ENCODE measurements at places on chromosomes 6 and 20. TPM values are rescaled to one million over a fixed set of nuclear protein-coding genes. Genes with fewer than 3 reads are reported as not detected.
A peak's percentile ranks its signal among the peaks of the same experiment; 100 is the strongest.

- H3K27ac ChIP-seq, result no peak overlapping the region
- H3K27me3 ChIP-seq, result no peaks in the 10 kb centered on the region
- no peak overlapping the region for H3K4me3 ChIP-seq
- no peaks in the 10 kb centered on the region for H3K4me1 ChIP-seq
- H3K36me3 ChIP-seq, result no peaks in the 10 kb centered on the region
Measured at GRCh38 chr20:55283889-55284288, 721.4 kb downstream of the CBLN4 start.

- peak overlapping the region; percentile 8 for H3K27ac ChIP-seq
- no peaks in the 10 kb centered on the region for H3K27me3 ChIP-seq
- no peak for DNase-seq
- peaks cover 8% of the 10 kb centered on the region for H3K36me3 ChIP-seq
- H3K4me1 ChIP-seq, result peaks cover 4% of the 10 kb centered on the region
Measured at GRCh38 chr20:33606118-33606771, 55.9 kb upstream of the C20orf144 start.

- no peaks in the 10 kb centered on the region for H3K27me3 ChIP-seq
- peaks cover 19% of the 10 kb centered on the region for H3K4me1 ChIP-seq
- H3K27ac ChIP-seq, result peak overlapping the region; percentile 75
- H3K36me3 ChIP-seq, result no peaks in the 10 kb centered on the region
- no peak overlapping the region for H3K4me3 ChIP-seq
- DNase-seq, result no peak
Measured at GRCh38 chr20:44394702-44395460, 39.4 kb downstream of the HNF4A start.

DNA sequence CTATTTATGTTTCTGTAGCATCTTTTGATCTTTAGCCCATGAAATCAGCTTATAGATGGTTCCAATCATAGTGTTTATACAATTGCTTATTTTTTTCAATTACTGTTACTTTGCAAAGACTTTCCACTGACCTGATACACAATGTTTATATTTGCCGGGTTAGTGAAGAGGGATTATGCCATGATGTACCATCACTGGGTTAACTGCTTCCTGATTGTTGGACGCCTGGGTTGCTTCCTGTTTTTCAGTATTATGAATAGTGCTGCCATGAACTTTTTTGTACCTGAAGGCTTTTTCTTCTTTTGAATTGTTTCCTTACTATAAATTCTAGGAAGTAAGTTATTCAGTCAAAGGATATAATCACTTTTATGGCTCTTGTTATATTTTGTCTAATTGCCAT is 6.9 kb downstream of the MANBAL start:
- DNase-seq, result no peak
- peaks cover 29% of the 10 kb centered on the region for H3K36me3 ChIP-seq
- peaks cover 8% of the 10 kb centered on the region for H3K4me1 ChIP-seq
- H3K27ac ChIP-seq, result peak overlapping the region; percentile 25
- no peaks in the 10 kb centered on the region for H3K27me3 ChIP-seq

GRCh38 chr6:142726616-142727015 is 218.4 kb downstream of the HIVEP2 start:
- H3K36me3 ChIP-seq, result no peaks in the 10 kb centered on the region
- DNase-seq, result no peak
- H3K27me3 ChIP-seq, result no peaks in the 10 kb centered on the region
- no peak overlapping the region for H3K4me3 ChIP-seq

DNA sequence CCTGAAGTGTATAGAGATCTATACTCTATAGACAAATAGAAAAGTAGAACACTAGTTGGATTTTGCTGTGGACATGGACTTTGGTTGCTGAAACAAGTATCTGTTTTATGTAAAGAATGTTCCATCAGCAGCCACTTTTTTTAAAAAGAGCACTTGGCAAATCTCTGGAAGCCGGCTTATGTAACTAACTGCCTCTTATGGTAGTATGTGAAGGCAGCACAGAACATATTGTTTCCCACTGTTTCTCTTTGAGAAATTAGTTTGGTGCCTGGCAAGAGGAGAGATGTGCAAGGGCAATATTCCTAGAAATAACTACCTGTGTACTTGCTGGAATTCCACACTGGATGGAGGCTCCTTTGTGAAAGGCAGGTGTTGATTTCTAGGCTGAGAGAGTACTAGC is 242.3 kb upstream of the PREP start:
- no peak overlapping the region for H3K4me3 ChIP-seq
- peaks cover 15% of the 10 kb centered on the region for H3K27me3 ChIP-seq
- peaks cover 7% of the 10 kb centered on the region for H3K4me1 ChIP-seq
- no peak for DNase-seq
- H3K27ac ChIP-seq, result no peak overlapping the region
- H3K36me3 ChIP-seq, result no peaks in the 10 kb centered on the region

DNA sequence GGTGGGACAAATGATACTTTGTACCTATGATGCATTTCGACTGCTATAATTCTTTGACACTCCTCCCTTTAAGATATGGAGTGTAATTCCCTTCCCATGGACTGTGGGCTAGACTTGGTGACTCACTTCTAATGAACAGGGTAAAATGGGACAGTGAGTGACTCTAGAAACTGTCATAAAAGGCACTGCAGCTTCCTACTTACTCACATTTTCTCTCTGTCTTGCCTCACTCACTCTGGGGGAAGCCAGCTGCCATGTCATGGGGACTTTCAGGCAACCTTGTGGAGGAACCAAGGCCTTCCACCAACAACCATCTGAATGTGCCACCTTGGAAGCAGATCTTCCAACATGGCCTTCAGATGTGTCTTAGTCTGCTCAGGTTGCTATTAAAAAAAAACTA is 12.9 kb upstream of the GFOD1 start:
- no peaks in the 10 kb centered on the region for H3K36me3 ChIP-seq
- peaks cover 8% of the 10 kb centered on the region for H3K4me1 ChIP-seq
- no peak for DNase-seq
- H3K4me3 ChIP-seq, result no peak overlapping the region
- no peak overlapping the region for H3K27ac ChIP-seq

GRCh38 chr6:128848212-128848935 is 34.6 kb upstream of the LAMA2 start:
- no peaks in the 10 kb centered on the region for H3K27me3 ChIP-seq
- H3K4me3 ChIP-seq, result no peak overlapping the region
- DNase-seq, result no peak
- H3K27ac ChIP-seq, result no peak overlapping the region
- peaks cover 3% of the 10 kb centered on the region for H3K4me1 ChIP-seq

GRCh38 chr6:169881976-169882375 is 130.6 kb downstream of the ERMARD start:
- no peak overlapping the region for H3K4me3 ChIP-seq
- no peak overlapping the region for H3K27ac ChIP-seq
- peaks cover 26% of the 10 kb centered on the region for H3K27me3 ChIP-seq

DNA sequence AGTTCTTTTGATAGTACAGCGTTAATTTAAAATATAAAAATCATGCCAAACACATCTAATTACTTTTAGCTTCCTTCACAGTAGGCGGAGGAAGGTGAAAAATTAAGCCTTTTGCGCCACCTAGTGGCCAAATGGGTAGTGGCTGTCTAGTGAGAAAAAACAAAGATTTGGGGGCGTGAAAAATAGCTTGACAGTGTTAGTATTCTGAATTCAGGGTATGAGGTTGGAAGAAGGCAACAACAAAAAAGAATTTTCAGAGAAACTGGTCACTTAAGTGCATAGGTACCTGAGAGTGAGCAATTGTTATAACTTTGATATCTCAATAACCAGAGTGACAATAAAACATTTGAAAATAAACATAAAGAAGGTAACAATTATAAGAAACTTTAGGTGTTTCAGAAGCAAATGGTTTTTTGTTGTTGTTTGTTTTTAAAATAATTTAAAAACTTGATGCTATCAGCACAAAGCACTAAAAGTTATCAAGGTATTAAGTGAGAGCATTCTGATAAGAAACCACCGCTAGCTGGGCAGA is 14.3 kb downstream of the PSMB9 start:
- no peaks in the 10 kb centered on the region for H3K36me3 ChIP-seq
- H3K4me3 ChIP-seq, result no peak overlapping the region
- peak; percentile 67 for DNase-seq
- H3K4me1 ChIP-seq, result peaks cover 2% of the 10 kb centered on the region
- peaks cover 61% of the 10 kb centered on the region for H3K27me3 ChIP-seq

DNA sequence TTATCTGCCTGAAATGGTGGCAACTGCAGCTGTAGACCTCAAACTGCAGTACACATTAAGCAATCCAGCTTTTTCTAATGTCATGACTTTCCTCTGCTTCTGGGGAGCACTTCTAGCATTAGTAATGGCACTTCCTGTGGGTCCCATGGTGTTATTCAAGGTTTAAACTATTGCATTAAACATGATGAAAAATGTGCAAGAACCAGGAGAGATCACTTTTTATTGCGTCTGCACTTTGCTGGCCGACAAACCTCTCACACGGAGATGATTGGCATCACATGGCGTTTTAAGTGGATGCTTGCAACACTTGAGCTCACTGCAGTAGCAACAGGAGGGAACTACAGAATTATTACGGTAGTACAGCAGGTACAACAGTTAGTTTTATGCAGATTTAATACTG is 148.4 kb downstream of the HIVEP2 start:
- peaks cover 1% of the 10 kb centered on the region for H3K4me1 ChIP-seq
- H3K4me3 ChIP-seq, result no peak overlapping the region
- no peak overlapping the region for H3K27ac ChIP-seq
- peaks cover 8% of the 10 kb centered on the region for H3K27me3 ChIP-seq

DNA sequence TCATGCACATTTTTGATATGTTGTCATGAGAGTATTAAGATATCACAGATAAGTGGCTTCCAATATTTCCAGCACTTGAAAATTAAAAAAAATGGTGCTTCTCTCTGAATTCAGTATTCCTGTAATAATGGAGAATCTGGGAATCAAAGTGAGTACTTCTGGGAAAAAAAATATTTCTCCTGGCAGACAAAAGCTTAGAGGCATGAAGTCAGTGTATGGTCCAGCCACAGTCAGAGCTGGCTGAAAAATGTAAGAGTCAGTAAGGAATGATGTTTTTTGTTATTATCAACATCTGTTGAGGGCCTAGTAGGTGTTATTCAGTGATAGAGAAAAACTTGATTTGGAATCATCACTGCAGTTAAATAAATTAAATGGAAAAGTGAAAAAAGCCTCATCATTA is 3.2 kb upstream of the RFPL4B start:
- no peaks in the 10 kb centered on the region for H3K4me1 ChIP-seq
- H3K27me3 ChIP-seq, result no peaks in the 10 kb centered on the region
- no peaks in the 10 kb centered on the region for H3K36me3 ChIP-seq
- no peak for DNase-seq
- H3K27ac ChIP-seq, result no peak overlapping the region

- H3K4me1 ChIP-seq, result no peaks in the 10 kb centered on the region
- H3K4me3 ChIP-seq, result no peak overlapping the region
- H3K27ac ChIP-seq, result no peak overlapping the region
- no peaks in the 10 kb centered on the region for H3K36me3 ChIP-seq
- peaks cover 3% of the 10 kb centered on the region for H3K27me3 ChIP-seq
Measured at GRCh38 chr20:50224531-50225255, 34.1 kb downstream of the CEBPB start.

LCA5 gene
- 8.9 TPM for total RNA-seq

RTEL1 gene
- 35.5 TPM for total RNA-seq
